ENCODE measurements at places on chromosomes 11 and 22.
A peak's percentile ranks its signal among the peaks of the same experiment; 100 is the strongest.

GRCh38 chr22:32950366-32950765 is 107.8 kb downstream of the SYN3 start:
- DNase-seq: no peak

GRCh38 chr11:79095424-79095823 is 345.4 kb downstream of the TENM4 start:
- no peak for DNase-seq

GRCh38 chr11:128503245-128503991 is 83.9 kb downstream of the ETS1 start:
- no peak for DNase-seq

DNA sequence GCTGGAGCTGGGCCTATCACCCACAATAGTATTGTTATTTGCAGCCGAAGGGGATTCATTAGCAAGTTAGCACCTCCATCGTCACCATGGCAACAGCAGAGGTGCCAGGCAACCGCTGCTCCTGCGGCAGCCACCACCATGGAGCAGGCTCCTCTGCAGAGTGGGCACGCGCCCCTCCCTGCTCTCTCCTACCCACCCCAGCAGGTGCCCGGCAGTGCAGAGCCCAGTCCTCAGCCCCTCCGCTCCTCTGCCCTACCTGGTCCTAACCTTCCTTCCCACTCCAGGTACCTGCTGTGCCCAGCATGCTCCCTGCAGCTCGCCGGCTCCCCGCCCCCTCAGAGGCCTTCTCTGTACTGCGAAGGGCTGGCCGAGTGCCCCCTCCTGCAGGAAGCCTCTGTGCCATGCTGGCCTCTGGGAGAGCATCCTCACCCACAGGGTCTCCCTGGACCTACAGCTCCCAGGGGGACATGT is 3.6 kb downstream of the DUSP8 start:
- peak; percentile 76 for DNase-seq

GRCh38 chr11:114201219-114201618 is 95.0 kb upstream of the NNMT start:
- no peak for DNase-seq

DNA sequence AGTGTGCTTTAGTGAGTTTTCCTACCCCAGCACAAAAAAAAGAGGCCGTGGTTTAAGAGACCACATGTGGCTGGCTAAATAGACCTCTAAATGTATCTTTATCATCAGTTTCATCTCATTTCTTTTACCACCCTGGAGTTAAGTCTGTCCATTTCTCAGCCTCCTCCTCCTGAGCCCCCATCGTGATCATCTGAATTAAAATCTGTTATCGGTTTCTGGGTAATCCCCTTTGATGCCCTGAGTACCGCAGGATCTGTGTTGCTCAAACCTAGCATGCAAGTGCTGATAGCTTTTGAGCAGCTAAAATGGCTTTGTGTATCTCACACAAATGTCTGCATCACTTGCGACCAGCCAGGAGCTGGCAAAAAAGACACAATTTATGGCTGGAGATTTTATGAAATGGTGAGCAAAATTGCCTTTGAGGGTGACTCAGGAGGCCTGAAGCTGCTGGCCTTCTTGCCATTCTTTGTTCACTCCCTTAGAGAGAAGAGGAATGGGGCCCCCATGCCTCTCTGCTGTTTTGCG is 236.5 kb downstream of the NTM start:
- no peak for DNase-seq

GRCh38 chr11:47768101-47768612 is 1.0 kb upstream of the FNBP4 start:
- DNase-seq: peak; percentile 13

- no peak for DNase-seq
Measured at GRCh38 chr11:119371778-119372182, 9.7 kb downstream of the USP2 start.

DNA sequence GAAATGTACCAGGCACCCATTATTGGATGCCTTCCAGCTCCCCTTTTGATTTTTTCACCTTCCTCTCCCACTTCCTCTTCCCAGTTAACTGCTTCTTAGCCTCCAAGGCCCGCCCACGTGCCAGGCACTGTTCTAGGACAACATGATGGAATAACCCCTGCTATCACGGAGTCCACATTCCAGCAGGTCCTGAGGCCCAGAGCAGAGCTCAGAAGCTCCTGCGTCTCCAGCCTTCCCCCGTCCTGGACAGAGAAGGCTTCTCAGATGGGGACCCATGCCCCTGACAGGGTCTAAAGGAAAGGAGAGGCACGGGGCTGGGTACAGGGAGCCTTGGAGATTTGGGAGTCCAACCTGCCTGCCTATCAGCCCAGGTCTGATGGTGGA is 29.1 kb downstream of the TRIM29 start:
- no peak for DNase-seq

- no peak for DNase-seq
Measured at GRCh38 chr11:75432911-75433321, at the start of gene KLHL35. KLHL35 (minus strand) TSS chr11:75433203; CDS start chr11:75430629, 2,574 bp downstream.

DNA sequence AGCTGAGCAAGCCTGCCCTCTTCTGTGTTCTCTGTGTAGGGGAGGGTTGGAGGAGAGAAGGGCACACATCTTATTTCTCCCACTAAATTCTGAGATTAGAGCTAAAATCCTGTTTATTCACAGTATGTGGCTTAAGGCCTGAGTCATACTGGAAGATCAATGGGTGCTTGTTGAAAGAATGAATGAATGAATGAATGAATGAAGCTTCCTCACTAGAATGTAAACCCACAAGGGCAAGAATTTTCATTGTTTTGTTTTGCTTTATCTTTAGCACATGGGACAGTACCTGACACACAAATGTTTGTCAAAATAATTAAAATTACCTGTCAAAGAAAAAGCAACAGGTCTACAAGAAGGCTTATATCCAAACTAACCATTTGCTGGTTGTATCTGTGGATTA is 50.6 kb upstream of the PAK1 start:
- DNase-seq: no peak

GRCh38 chr11:76200006-76200940 is 6.0 kb downstream of the WNT11 start:
- no peak for DNase-seq

DNA sequence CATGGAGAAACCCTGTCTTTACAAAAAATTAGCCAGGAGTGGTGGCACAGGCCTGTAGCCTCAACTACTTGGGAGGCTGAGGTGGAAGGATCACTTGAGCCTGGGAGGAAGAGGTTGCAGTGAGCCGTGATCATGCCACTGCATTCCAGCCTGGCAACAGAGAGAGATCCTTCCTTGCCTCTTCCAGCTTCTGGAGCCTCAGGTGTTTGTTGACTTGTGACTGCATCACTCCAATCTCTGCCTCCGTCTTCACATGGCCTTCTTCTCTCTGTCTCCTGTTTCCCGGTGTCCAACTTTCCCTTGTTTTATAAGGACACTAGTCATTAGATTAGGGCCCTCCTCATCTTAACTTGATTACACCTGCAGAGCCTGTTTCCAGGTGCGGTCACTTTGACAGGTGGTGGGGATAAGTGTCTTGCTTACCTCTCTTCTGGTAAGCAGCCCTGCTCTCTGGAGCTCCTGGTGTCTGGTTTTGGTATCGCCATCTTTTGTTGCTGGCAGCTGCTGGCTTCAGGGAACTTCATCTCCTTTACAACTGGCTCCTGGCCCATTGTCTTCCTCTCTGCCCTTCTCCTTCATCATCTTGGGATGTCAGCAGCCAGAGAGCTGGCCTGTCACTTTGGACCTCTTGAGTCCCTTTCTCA is 8.2 kb upstream of the USP2 start:
- no peak for DNase-seq

GRCh38 chr11:130582981-130583380 is 134.5 kb downstream of the ADAMTS15 start:
- DNase-seq: no peak

DNA sequence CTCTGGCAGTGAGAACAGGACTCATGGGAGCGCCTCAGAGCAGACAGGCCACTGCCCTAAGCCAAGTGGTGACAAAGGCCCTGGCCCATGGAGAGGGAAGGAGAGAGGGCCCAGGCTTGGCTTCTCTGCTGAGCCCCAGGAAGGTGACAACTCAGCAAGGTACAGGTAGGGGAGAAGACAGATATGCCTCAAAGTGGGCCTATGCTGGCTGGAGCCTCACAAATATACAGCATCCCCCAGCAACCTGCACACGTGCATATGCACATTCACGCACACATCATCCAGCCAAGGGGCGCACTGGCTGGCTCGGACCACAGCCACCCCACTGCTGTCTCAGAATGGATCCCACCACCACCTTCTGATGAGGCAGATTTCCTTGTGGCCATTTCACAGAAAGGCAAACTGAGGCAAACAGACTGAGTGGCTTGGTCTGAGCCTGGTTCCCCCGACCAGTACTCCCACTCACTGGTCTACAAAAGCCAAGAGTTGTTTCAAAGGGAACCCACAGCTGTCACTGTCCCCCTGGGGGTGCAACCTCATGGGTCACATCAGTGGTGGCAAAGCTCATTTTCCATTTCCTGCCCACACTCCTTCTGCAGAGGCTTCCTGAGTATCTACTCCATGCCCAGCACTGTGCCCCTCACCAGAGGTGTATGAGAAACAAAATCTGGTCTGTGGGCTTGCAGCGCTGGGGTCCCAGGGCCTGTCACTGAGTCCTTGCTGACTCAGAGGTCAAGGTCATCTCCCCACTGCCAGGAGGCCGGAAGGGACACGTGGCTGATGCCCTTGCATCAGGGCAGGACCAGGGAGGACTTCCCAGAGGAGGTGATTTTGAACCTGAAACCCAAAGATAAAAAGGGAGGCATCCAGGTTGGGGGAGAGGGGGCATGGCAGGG is 67.3 kb upstream of the PRR5 start:
- DNase-seq: no peak

GRCh38 chr11:394034-394857 is at the start of gene PKP3:
PKP3 (plus strand) TSS chr11:394209; CDS start chr11:394293, 84 bp downstream.
- DNase-seq: no peak

- no peak for DNase-seq
Measured at GRCh38 chr11:108708173-108708572, 43.3 kb downstream of the DDX10 start.

- peak; percentile 59 for DNase-seq
Measured at GRCh38 chr22:50305923-50306566, 1.4 kb downstream of the PLXNB2 start.

GRCh38 chr11:103887001-103887658 is 149.3 kb upstream of the DDI1 start:
- no peak for DNase-seq

GRCh38 chr11:74676596-74676995 is 54.6 kb downstream of the CHRDL2 start:
- no peak for DNase-seq

GRCh38 chr22:46346680-46347405 is 11.3 kb downstream of the TRMU start:
- DNase-seq: no peak

DNA sequence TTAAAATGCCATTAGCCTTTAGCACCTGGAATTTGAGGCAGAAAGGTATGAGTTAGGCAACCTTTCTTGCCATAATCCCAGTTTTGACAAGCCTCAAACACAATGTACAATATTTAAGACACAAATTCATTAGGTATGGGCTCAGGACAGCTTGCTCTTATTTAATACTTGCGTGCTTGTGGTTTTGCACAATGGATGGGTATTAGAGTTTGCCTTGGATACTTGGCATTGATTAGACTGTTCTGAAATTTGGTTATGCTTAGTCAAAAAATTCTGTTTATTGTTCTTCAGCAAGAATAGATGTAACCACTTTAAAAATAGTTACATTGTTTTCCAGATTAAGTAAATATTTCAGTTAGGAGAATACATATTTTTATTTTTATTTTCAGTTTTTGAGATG is 5.4 kb upstream of the C11orf65 start:
- DNase-seq: no peak

- DNase-seq: no peak
Measured at GRCh38 chr11:125314276-125315078, 149.9 kb downstream of the PKNOX2 start.

DNA sequence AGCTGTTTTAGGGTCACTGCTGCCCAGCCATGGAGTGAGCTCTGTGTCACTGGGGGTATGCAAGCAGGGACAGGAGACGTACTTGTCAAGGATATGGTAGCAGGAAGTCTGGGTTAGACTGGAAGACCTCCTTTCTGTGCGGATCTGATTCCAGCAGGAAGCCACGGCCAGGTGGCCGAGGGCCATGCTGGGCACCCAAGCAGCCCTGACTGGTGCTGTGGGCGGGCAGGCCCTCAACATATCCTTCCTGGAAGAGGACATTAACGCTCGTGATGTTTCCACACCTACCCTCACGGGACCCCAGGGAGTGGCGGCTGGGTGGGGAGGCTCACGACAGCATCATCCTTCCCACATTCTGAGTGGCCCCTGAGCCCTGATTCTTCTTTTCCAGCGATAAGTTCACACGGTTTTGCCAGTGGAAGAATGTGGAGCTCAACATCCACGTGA is 8.7 kb upstream of the ANKRD13D start:
- no peak for DNase-seq

- DNase-seq: no peak
Measured at GRCh38 chr11:96744697-96745096, 354.9 kb downstream of the JRKL start.

DNA sequence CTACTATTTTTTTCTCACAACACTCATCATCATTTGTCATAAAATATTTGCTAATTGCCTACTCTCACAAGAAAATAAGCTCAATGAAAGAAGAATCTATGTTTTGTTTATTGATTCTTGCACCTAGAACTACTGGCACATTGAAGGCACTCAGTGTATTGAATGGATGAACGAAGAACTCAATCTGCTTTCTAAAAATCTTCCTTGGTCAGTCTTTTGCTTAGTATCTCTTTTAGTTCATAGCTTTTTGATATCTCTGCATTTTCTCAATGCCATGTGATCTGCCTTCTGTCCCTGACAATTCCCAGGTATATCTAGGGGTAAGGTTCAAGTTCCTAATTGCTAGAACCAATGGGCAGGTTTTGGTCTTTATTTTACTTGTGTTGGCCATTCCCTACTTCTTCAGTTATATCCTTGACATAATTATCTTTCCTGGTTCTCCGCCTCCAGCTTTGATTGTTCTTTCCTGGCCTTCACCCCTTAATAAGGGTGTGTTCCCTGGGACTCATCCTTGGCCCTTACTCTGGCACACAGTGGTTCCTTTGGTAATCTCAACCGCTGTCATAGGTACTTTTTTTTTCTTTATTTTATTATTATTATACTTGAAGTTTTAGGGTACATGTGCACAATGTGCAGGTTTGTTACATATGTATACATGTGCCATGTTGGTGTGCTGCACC is 96.4 kb downstream of the CCDC83 start:
- DNase-seq: no peak

GRCh38 chr11:62553080-62553838 is 6.7 kb upstream of the AHNAK start:
- peak; percentile 82 for DNase-seq

GRCh38 chr11:61598886-61599868 is 18.3 kb upstream of the SYT7 start:
- no peak for DNase-seq

DNA sequence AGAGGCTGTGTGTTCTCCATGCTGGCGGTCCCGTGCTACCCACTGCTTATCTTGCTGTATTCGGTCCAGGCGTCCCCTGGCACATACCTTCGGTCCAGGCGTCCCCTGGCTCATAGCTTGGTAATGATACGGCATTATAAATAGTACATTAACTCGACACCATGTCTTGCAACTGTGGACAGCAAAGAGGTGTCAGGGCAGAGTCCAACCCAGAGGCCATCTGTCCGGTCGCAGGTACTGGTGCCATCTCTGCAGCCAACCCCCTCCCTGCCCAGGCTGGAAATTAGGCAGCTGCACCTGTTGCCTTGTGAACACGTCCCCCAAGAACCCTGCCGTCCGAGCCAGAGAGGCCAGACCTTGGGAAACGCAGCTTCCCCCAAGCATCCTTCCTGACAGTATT is 634.3 kb downstream of the BRD1 start:
- DNase-seq: no peak

- DNase-seq: no peak
Measured at GRCh38 chr22:19608003-19608690, 83.9 kb upstream of the CLDN5 start.
